Stimulated activated CD8-positive, alpha-beta memory T cell treated with anti-CD3 and anti-CD28 coated beads, Interleukin-4, amount 100 ng/mL, for 48 hours (primary cell): ENCODE measurements at places on chromosomes 2 and 18.

DNA sequence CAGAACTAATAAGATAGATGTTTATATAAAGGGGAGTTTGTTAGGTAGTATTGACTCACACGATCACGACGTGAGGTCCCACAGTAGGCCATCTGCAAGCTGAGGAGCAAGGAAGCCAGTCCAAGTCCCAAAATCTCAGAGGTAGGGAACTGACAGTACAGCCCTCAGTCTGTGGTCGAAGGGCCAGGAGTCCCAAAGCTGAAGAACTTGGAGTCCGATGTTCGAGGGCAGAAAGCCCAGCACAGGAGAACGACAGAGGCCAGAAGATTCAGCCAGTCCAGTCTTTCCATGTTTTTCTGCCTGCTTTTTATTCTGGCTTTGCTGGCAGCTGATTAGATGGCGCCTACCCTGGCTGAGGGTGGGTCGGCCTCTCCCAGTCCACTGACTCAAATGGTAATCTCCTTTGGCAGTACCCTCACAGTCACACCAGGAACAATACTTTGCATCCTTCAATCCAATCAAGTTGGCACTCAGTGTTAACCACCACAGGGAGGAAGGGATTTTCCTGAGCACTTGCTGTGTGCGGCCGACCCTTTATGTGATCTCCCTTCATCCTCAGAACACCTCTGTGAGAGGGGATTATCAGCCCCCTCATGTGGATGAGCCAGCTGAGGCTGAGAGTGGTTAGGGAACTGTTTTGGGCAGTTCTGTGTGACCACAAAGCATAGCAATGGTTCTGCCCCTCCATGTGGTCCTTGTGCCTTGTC, 78.3 kb downstream of the RNF144A start:
- no peak for DNase-seq

- no peak for DNase-seq
Measured at GRCh38 chr2:74119339-74119738, 28.4 kb downstream of the BOLA3 start.

DNA sequence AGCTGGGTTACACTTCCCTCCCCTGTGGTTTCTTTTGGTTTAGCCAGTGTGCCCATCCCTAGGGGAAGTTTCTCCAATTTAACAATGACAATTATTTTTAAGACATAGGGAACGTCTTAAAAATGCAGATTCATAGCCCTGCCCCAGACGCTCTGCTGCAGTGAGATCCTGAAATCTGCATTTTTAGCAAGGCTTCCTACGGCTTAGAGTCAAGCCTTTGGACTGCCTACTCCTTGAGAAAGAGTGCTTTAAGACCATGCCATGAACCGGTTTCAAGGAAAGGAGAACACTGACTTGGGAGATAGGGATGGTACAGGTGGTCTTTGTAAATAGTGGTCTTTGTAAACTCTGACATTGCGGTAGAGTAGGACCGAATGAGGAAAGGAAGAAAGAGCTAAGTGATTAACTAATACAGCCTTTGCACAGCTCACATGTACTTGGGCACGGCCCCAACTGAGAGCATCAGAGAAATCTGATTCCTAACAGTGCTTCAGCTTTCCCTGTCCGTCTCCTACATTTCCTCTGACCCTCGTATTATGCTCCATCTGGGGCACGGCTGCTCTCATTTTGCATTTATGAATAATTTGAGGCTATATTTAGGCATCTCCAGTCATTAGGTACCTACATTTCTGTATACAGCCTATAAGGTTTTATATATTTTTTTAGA, 217.6 kb upstream of the TANK start:
- DNase-seq: no peak

GRCh38 chr2:202019689-202020450, 13.8 kb upstream of the FZD7 start:
- no peak for DNase-seq

DNA sequence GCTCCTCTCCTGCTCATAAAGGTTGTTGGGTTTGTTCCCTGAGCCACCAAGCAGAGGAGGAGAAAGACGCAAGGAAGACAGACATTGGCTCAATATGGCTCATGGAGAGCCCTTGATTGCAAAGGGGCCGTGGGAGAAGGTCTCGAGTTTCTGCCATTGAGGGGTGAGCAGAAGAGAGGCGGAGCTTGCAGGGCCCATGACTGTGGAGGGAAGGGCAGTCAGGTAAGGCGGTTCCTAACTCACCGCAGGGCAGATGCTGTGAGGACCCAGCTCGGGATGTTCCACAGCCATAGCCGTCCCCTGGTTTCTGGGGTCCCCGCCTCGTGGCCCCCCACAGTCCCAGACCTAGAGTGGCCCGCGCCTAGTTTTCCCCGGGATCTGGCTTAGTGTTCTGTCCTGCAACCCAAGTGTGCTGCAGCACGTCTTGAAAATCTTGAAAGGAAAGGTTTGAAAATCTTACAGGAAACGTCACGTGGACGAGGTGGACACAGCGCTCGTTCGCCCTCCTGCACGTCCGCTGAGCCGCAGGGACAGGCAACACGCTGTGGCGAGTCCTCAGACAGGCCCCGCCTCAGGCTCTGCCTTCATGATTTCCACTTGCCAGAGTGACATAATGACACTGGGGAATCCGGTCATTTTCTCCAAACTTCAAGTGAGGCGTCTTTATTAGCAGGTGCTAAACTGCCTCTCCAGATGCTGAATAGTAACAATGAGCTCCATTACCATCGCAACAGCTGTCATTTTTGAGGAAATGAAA, 105.5 kb upstream of the HDAC4 start:
- DNase-seq: no peak
